ENCODE measurements at places on chromosomes 2 and 18.
A peak's percentile ranks its signal among the peaks of the same experiment; 100 is the strongest.

- no peak for DNase-seq
Measured at GRCh38 chr2:149330127-149331022, at the start of gene LYPD6. Gene LYPD6 (plus strand): TSS chr2:149330587. CDS start chr2:149437709, 107,122 bp downstream.

DNA sequence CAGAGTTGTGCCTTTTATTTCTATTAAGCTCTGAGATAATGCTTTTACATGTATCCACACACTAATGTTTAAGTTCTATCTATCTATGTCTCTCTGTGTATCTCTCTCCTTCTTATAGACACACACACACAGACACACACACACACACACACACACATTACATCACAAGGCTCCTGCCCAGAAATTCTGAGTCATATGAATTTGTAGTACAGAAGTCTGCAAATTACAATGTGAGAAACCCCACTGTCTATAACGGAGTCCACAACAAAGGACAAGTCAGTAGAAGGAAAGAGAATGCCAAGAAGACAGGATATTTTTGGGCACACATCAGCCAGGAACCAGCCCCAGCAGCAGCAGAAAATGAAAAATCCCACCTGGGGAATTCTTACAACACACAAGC is 142.4 kb downstream of the EN1 start:
- DNase-seq = no peak

- no peak for DNase-seq
Measured at GRCh38 chr2:68537011-68537410, 69.6 kb downstream of the APLF start.

DNA sequence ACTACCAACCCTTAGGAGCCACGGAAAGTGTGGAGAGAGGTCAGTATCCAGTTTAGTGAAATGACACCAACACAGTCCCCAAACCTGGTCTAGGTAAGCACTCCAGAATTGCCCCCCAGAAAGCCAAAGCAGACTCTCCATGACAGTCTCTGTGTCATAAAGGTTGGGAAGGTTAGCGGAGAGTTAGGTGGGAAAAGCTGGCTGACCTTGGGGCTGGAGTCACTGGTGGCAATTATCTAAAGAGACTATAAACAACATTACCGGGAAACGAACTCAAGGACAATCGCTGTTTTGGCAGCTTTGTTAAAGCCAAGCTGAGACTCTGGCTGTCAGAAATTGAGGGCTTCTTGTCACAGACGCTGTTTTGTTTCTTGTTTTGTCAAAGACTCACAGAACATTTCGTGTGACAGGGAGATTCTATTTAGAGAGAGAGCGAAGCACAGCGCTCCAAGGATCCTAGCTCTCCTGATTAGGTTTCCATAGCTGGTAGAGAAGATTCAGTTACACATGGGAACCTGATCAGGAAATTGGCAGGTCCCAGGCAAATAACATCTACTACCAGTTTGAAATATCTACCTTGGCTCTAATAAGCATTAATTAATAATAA is 111.3 kb downstream of the LNPK start:
- no peak for DNase-seq

- peak; percentile 3 for DNase-seq
Measured at GRCh38 chr2:143668234-143668633, 539.0 kb downstream of the ARHGAP15 start.

- no peak for DNase-seq
Measured at GRCh38 chr2:95262896-95263542, 11.2 kb upstream of the PROM2 start.

- peak; percentile 48 for DNase-seq
Measured at GRCh38 chr2:200483729-200484198, 26.1 kb downstream of the KCTD18 start.

GRCh38 chr2:30763151-30763660 is 44.0 kb downstream of the CAPN13 start:
- no peak for DNase-seq

DNA sequence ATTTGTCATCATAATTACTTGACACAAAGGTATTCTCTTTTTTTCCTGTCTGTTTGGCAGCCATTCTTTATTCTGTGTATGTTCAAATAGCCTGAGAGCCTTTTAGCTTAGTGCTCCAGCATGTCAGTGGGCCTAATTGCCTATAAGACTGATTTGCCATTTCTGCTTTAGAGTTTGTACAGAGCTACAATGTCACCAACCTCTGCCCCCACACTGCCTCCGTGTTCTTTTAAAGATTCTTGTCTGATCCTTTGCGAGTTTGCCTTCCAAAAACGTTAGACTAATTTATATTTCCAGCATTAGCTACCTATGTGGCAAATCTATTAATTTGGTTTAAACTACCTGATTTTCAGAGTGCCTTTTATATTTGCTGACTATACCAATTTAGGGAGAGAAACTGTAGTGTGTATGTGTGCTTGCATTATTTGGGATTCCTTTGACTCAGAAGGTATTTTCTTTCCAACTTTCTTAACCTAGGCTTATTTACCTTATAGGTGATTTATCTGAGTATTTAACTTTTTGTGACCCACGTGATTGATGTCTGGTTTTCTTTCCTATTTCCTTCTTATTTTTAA is 70.8 kb downstream of the FAM117B start:
- no peak for DNase-seq

DNA sequence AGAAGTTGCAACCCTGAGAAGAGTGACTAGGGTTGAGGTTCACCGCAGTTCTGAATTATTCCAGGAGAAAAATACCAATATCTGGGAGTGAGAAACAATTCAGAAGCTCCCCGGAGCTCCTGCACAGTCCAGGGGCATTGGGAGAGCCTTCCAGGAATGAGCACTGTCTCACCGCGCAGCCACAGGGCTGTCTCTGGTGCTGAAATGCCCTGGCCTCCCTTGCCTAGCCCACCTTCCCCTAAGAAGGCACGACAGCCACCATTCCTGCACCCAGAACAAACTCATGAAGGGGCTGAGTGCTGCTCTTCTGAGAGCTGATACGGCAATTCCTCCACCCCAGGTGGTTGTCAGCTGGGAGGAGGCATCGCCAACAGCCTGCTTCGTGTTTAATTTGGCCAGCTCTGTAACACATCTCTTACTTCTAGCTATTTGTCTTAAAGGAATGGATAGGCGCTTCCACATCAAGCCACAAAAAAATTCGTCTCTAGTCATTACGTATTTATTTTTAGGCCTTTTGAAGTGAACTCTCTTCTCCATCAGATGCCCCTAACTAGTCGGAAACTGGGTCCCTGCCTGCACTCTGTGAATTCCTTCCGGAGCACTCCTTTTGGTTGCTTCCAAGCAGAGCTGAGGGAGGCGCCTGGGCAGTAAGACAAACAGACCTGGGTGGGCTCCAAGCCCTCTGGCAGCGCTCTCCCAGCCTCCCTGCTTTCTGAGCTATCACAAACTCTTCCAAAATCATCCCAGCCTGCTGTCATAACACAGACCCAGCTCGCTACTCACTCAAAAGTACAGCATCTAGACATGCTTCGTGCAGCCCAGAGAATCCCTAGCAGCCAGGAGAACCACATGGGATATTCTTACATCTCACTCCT is 120.5 kb upstream of the CCDC68 start:
- no peak for DNase-seq

DNA sequence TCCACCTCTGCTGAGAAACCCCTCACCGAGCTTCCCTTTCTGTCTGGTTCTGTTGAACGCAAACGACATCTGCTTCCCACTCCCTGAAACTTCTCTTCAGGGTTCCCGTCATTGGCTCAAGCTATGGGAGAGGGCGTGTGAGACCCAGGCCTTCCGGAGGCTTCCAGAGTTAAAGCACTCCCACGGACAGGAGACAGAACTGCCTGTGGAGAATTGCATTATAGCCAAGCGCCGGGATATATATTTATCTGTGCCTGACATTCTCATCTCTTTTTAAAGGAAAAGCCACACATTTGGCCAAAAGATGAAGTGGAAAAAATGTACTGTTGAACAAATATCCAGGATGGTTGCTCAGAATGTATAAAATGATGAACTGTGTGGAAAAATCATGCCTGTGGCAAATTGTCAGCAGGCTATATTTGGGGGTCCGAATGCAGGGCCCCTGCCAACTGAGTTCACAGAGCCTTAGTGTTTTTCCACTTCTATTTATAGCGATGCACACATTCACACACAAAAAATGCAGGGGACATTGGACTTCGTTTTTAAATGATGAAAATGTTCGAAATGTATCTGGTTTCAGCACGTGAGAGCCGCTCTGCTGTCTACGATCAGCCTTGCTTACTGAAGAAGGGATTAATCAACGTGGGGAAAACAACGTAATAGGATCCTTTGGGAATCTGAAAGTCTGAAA is 59.5 kb downstream of the E2F6 start:
- DNase-seq = no peak

- no peak for DNase-seq
Measured at GRCh38 chr18:6650127-6650507, 79.4 kb upstream of the ARHGAP28 start.

GRCh38 chr2:181234487-181234891 is 222.7 kb upstream of the ITGA4 start:
- no peak for DNase-seq

- DNase-seq = no peak
Measured at GRCh38 chr2:16020389-16021008, 80.1 kb downstream of the MYCN start.

DNA sequence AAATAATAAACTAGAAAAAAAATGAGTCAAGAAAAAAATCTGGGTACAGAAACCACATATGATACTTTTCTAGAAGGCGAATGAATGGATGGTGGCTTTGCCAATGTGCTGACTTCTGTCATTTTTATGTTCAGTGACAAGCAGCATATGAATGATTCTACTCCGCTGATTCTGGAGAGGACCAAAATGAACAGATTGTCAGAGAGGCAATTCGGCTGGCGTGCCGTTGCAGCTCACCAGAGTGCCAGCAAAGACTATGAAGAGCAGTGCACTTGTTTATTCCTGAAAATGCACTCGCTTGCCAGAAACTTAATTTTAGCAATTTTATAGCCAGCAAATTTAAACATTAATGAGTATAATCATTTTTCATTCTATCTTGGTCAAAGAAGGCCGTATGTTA is 105.9 kb upstream of the NYAP2 start:
- no peak for DNase-seq

GRCh38 chr2:37318401-37318800 is 6.2 kb downstream of the PRKD3 start:
- DNase-seq = no peak

- no peak for DNase-seq
Measured at GRCh38 chr2:26989156-26989555, 18.7 kb downstream of the MAPRE3 start.

DNA sequence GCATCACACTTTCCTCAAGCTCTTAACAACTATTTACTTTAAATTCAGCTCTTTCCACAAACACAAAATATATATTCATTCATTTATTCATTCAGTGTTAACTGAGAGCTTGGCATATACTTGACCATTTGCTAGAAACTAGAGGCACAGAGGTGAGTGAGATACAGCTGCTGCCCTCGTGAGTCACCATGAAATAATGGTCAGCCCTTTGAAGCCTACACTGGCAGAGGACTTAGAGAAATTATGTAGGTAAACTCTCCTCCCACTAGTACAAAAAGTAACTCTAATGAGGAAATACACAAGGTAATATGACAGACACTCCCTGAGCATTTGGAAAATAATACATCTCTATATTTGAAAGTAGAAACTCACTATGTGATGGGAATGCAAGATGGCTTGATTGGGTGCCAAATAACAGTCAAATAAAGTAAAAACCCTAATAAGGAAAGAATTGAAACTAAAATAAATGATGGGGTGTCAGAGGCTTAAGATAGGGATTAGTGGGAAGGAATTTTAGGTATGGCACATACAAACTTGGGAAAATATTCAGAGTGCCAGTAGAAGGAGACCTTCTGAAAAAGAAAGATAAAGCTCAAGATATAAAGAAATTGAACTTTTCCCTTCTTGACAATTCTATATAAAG is 61.1 kb downstream of the ANTXR1 start:
- DNase-seq = no peak

DNA sequence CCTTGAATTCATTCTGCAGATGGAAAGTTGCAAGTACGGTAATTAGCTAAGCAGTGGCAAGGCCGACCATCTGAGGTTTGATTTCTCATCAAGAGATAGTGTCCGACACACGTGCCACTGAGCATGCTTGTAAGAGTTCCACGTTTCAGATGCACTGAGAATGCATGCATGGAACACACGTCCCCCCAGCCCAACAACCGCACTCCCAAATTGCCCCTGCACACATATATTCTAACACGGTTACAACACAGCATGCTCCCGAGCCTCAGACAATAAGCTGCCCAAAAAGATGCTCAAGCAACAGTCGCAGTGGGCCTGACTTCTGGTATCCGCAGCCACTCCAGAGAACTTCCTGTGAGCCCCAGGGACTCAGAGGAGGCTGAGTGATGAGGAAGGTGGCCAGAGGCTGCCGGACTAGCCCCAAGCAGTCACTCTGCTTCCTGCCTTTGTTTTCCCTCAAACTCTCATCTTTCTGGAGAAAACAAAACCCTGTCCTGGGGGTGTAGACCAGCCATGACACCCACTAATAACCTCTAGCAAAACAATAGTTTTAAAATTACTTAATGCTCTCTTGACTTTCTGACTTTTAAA is 204.0 kb downstream of the TGIF1 start:
- DNase-seq = no peak

GRCh38 chr2:228983700-228984099 is 287.4 kb downstream of the PID1 start:
- no peak for DNase-seq

GRCh38 chr2:172373766-172374165 is 53.6 kb upstream of the ITGA6 start:
- DNase-seq = no peak

GRCh38 chr2:105464325-105464724 is 65.5 kb upstream of the FHL2 start:
- no peak for DNase-seq

GRCh38 chr2:43133708-43134570 is 92.5 kb downstream of the ZFP36L2 start:
- DNase-seq = no peak

- no peak for DNase-seq
Measured at GRCh38 chr2:169366066-169366465, 3.7 kb upstream of the LRP2 start.

GRCh38 chr18:12630136-12630535 is 27.8 kb downstream of the SPIRE1 start:
- DNase-seq = no peak

DNA sequence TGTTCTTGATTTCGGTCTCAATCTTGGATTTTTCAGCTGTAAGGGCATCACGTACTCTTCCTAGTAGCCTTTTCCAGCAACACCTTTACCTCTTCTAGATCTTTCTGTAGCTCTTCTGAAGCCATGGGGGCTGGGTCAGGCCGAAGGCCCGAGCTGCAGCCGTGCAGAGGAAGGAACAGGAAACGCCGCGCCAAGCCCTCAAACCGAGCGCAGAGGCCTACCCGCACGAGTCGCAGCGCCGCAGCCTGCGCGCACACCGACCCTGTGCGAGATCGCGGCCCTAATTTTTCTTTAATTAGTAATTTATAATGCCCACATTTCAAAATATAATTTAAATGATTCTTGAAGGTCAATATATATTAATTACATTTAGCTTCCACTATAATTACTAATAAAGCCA is 483.8 kb downstream of the NUP35 start:
- DNase-seq = no peak

DNA sequence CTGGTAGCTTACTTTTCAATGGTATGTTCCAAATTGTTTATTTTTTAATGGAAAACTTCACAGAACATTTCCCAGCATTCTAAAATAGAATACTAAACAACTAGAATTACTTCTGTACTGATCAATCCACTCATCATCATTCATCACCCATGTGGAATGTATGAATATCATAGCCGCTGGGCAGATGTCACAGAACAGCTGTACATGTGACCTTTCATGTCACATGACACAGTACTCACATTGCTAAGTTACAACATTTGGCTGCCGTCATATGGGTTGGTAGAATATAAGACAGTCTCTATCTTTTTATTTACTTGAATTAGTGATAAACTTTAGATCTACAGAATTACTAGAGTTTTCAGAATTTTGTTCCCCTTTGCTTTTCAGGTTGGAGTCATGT is 387.6 kb downstream of the ZEB2 start:
- no peak for DNase-seq

GRCh38 chr2:157283468-157283867 is 26.0 kb downstream of the GALNT5 start:
- no peak for DNase-seq

Data from iPS DF 19.7 (cell line).